ENCODE measurements at places on chromosomes 7 and 10.

GRCh38 chr7:153006911-153007310, 247.4 kb downstream of the ACTR3B start:
- DNase-seq = no peak

DNA sequence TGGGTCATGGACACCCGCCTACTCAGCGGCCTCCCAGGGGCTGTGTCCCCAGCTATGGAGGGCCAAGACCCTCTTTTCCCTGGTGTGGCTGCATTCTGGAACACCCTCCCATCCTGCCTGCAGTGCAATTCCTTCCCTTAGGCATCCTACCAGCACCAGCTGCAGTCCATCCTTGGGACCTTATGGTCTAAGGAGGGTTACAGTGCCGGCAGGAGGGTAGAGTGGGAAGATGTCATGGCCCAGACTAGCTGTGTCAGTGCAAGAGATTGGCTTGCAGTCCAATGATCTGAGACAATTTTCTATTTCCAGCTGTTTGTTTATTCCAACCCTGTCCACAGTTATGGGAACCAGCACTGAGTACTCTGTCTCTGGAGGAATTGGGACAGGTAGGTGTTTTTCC, 92.4 kb downstream of the WDFY4 start:
- DNase-seq = no peak

GRCh38 chr10:7957591-7957990, 96.9 kb upstream of the GATA3 start:
- DNase-seq = no peak

DNA sequence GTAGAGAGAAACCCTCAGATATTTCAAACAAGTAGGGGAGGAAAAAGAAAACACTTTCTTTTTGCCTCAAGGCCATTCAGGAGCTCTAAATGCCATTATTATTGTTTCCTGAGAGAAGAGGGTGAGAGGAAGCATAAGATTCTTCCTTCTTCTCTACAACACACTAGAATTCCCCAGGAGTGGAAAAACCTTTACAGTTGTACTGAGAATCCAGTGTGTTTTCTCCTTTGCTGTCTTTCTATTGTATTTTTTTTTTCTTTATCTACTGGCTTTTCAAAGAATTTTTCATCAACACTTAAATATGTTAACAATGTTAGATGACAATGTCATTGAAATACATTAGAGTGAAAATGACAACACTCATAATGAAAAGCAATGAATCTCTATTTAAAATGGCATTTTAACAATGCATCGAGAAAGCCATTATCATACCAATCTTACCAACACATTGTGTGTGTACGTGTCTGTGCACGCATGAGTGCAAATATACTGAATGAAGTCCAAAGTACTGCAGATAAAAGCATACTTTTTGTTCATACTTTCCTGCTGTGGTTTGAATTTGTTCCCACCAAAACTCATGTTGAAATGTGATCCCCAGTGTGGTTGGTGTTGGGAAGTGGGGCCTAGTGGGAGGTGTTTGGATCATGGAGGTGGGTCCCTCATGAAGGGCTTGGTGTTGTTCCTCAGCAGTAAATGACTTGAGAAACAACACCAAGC, 24.2 kb upstream of the MACC1 start:
- no peak for DNase-seq

GRCh38 chr10:12826800-12827372, 174.6 kb downstream of the CCDC3 start:
- DNase-seq = no peak

DNA sequence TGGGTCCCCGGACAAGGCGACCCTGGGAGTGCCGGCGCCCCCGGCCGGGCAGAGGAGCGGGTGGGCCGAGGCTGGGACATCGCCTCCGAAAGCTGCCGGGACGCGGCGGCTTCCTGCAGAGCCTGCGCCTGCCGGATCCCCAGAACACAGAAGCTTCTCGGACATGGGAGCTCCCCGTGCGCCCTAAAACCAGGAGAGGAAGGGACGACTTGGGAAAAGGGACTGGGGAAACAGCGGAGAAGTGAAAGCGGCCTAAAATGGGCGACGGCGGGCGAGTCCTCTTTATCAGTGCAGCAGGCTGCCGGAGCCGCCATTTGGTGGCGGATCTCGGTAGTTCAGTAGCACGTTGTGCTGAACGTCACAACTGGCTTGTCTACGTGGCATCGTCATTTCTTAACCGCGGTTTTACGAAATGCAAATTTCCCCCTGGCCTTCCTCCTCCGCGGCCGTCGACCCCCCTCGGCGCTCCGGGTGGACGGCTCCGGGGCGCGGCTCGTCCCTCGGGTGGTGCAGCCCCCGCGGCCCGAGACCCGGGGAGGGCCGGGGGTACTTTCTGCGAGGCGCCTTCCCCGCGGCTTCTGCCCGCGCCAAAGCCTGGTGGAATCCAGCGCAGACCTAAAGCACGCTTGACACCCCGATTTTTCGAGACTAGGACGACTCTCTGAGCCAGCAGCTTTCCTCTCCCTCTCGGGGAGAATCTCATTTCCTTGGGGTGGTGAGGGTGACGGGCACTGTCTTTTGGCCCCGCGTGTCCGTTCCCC, 9.9 kb upstream of the SPAG6 start:
- no peak for DNase-seq

GRCh38 chr7:27971171-27971812, 209.3 kb downstream of the JAZF1 start:
- no peak for DNase-seq

- DNase-seq = no peak
These were observed 156.8 kb upstream of the FZD1 start for GRCh38 chr7:91107460-91107859.

DNA sequence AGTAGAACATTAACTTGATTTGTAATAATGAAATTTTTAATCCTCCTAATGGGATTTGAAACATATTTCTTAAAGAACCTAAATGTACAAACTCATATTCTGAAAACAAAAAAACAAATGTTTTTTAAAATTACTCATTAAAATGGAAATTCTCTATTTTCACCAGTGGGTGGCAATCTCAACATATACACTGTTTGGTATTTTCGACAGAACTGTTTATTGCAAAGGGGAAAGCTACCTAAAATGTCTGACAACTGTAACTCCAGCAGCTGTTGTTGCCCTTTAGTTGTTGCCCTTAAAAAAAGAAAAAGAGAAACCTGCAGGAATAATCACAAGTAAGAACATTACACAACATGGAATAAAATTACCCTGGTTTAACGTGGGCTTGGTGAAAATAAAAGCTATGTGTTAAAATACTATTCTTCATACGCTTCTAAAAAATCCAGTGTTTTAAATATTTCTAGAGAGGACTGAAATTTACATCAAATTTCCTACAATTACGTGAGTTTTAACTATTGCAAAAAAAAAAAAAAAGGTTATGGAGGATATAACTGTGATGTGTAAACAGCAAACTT, 54.5 kb downstream of the COL1A2 start:
- DNase-seq = no peak

All from left renal cortex interstitium (tissue), 4 donors.